ENCODE measurements at places on chromosomes 5 and 9.

DNA sequence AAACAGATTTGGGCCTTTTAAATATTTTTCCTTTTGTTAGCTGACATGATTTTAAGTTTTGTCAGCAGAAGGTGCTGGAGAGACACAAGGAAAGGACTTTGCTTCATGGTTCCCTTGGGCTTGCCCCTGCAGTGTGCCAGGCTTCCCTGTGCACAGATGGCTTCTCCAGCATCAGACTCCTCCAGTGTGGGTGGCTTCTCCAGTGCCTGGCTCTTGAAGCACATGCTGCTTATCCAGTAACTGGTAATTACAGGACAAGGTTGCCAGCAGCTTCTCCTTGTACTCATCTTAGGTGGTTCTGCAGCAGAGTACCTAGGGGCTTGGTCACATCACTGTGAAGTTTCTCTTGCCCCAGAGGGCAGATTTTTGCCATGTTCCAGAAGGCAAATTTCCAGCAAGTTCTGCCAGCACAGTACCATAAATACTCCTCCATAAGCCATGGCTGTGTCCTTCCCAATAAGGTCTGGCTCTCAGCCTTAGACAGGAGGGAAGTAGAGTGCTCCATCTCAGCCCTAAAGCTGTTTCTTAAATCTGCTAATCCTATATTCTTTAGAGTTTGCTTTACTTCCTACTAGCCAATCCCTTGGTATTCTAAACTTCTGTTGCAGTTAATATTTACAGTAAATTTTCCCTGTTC is 62.4 kb downstream of the PJA2 start:
- no peak for DNase-seq

DNA sequence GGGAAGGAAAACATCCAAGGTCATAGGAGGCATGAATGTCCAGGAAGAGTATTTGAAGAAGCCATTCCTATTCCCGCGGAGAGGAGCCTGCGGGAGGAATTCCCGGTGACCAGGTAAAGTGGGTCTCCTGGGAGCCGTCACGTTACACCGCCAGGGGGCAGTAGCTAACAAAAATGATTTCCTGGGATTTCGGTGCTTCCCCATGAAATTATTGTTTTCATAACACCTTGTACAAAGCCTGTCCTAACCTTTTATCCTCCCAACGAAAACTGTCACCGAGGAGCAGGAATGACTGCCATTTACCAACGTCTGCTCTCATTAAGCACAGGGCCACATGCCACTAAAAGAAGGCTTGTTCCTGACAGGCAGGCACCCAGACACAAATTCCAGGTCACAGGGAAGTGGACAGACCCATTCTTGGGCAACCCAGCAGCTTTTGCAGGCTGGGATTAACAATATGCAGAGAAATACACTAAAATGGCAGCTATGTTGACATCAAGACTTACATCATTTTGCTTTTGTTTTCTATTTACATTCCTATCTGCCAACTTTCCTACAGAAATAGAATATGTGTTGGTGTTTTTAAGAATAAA is 41.2 kb upstream of the CTSL start:
- DNase-seq: peak; percentile 16

DNA sequence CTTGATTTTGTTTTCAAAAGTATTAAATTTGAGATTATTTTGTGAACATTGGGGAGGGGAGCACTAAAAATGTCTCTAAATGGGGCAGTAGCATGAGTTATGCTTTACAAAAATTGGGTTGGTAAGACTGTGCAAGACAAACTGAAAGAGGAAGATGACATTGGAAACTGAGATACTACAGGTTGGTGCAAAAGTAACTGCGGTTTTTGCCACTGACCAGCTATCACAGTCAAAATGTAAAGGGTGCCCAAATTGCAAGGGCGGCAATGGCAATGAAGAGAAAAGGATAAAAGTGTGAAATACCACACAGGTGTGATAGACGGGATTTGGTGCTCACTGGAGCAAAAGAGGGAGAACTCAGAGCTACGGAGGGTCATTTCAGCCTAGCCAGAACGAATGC is 124.0 kb downstream of the FANCC start:
- no peak for DNase-seq

DNA sequence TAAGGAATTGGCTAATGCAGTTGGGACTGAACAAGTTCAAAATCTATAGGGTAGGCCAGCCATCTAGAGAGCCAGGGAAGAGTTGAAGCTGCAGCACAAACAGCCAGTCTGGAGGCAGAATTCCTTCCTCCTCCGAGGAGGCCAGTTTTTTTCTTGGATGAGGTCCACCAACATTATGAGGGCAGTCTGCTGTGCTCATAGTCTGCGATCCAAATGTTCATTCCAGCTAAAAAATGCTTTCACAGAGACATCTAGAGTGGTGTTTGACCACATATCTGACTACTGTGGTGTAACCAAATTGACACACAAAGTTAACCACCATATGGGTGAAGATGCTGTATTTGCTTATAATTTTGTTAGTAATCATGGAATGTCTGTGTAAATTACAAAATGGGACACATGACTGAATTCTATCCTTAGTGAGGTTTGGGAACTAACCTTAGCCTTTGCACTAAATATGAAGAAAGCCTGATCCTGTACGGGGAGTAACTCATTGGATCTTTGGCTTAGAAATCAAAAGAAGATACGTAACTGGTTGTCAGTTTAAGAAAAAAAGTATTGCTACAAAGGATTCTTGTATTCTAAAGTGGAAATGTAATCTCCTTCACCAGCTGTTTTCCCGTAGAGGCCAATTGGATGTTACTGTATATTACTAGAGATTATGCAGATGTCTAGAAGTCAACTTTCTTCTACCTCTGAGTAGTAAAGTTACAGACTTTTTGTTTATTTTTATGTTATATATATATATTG is 70.6 kb downstream of the SPIN1 start:
- DNase-seq: no peak

DNA sequence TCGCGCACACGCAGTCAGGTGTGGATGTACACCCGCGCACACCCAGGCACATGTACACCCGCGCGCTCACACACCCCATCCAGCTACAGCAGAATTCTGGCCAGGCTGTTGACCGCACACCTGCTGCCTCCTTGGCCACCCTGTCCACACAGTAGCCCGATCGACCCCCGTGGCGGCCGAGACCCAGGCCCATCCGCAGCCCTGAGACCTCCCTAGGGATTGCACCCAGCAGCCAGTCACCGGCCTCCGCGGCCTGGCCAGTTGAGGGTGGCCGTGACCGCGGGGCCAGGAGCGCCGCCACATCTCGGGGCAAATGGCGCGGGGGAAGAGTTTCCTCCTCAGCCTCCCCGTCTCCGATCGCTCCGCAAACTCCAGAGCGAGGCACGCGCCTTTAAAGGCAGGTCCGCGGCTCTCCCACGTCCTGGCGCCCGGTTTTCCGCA is 774 bp upstream of the ADAMTS16 start:
- no peak for DNase-seq

- no peak for DNase-seq
These were observed 14.6 kb upstream of the F2RL1 start for GRCh38 chr5:76804266-76804665.

Data from Kasumi-1 (cell line).